Liver (tissue), 10 donors: ENCODE measurements at places on chromosomes 11 and 22. TPM values are rescaled to one million over a fixed set of nuclear protein-coding genes. Genes with fewer than 3 reads are reported as not detected.

GRCh38 chr11:93922830-93923229 lies 72.4 kb upstream of the VSTM5 start:
- no peaks in the 10 kb centered on the region for H3K36me3 ChIP-seq
- H3K4me3 ChIP-seq, result no peak overlapping the region
- no peaks in the 10 kb centered on the region for H3K4me1 ChIP-seq
- no peaks in the 10 kb centered on the region for H3K27me3 ChIP-seq
- H3K27ac ChIP-seq, result no peak overlapping the region

GRCh38 chr11:62574363-62575071 lies 826 bp upstream of the EEF1G start:
- peak overlapping the region; percentile 96 for H3K27ac ChIP-seq
- peak overlapping the region; percentile 59 for H3K4me3 ChIP-seq
- no peaks in the 10 kb centered on the region for H3K27me3 ChIP-seq

DNA sequence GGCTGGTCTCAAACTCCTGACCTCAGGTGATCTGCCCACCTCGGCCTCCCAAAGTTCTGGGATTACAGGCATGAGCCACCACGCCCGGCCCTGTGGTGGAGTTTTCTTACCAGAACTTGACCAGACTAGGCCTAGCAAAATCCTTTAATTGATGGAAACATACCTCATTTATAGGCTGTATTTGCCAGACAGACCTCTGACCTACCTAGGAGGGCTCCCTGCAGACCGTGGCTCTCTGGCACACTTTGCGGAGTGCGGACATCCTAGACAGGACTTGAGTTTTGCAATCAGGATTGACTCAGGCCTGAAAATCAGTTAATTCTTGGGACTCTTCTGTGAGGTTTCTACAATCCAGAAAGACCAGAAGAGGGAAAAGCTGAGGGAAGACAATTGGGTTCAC lies 53.1 kb downstream of the FEZ1 start:
- H3K27ac ChIP-seq, result no peak overlapping the region
- H3K4me1 ChIP-seq, result peaks cover 3% of the 10 kb centered on the region
- H3K4me3 ChIP-seq, result no peak overlapping the region
- no peaks in the 10 kb centered on the region for H3K27me3 ChIP-seq
- no peak for DNase-seq

SCARF2 gene
- total RNA-seq, result 1.7 TPM

GAL gene
- 0.47 TPM for total RNA-seq

DNA sequence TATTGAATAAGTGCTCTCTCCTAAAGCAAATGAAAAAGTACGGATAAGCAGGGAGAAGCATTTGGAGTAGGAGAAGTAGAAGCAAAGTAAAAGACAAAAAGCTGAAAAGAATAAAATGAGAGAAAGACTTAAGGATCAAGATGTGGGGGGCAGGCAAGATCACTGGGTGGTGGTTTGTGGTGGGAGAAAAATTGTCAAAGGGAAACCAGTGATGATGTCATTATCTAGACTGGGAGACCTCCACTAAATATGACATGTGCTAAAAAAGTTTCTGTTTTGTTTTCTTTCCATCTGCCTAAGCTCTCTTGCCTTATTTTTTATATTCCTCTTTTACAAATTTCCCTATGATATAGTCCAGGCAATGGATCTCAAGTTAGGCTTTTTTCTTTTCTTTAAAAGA lies 14.8 kb upstream of the MAML2 start:
- H3K4me1 ChIP-seq, result no peaks in the 10 kb centered on the region
- H3K36me3 ChIP-seq, result peaks cover 11% of the 10 kb centered on the region
- no peak overlapping the region for H3K27ac ChIP-seq
- H3K4me3 ChIP-seq, result no peak overlapping the region
- no peaks in the 10 kb centered on the region for H3K27me3 ChIP-seq
- no peak for DNase-seq

RFPL3 gene
- total RNA-seq, result not detected

GRCh38 chr11:61173456-61173855 lies 12.2 kb upstream of the VPS37C start:
- H3K4me3 ChIP-seq, result no peak overlapping the region
- no peaks in the 10 kb centered on the region for H3K36me3 ChIP-seq
- H3K27me3 ChIP-seq, result no peaks in the 10 kb centered on the region
- H3K27ac ChIP-seq, result no peak overlapping the region
- no peaks in the 10 kb centered on the region for H3K4me1 ChIP-seq
- no peak for DNase-seq

GRCh38 chr22:42635531-42635930 lies 4.9 kb downstream of the ATP5MGL start:
- DNase-seq, result no peak
- no peak overlapping the region for H3K4me3 ChIP-seq
- no peak overlapping the region for H3K27ac ChIP-seq
- no peaks in the 10 kb centered on the region for H3K27me3 ChIP-seq
- peaks cover 19% of the 10 kb centered on the region for H3K36me3 ChIP-seq

UPK2 gene
- total RNA-seq, result not detected

DNA sequence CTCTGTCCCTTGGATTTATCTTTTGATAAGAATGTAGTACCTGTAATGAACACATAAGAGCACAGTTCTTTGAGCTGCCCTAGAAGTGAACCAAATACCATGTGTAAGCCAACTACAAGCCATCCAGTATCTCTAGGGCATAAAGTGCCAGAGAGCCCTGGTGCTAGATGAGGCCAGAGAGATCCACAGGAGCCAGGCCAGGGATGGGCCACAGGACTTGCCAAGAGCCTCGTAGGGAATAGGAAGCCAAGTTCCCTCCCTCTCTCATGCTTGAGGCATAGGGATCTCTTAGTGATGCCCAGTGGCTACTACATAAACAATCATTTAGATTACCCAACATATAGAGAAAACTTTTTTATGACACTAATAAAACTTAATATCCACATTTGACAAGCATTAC lies 64.8 kb upstream of the FAR1 start:
- no peaks in the 10 kb centered on the region for H3K36me3 ChIP-seq
- no peak for DNase-seq
- no peaks in the 10 kb centered on the region for H3K4me1 ChIP-seq
- H3K27ac ChIP-seq, result no peak overlapping the region
- no peaks in the 10 kb centered on the region for H3K27me3 ChIP-seq
- H3K4me3 ChIP-seq, result no peak overlapping the region

OR2AG1 gene
- not detected for total RNA-seq

- no peak overlapping the region for H3K4me3 ChIP-seq
Measured at GRCh38 chr22:25536589-25536988, 27.9 kb upstream of the GRK3 start.
